ENCODE measurements at places on chromosomes 3 and 15. TPM values are rescaled to one million over a fixed set of nuclear protein-coding genes. Genes with fewer than 3 reads are reported as not detected.

GRCh38 chr3:174342941-174343501 is 516.1 kb upstream of the NAALADL2 start:
- H3K27me3 ChIP-seq = no peaks in the 10 kb centered on the region
- H3K36me3 ChIP-seq = no peaks in the 10 kb centered on the region
- H3K4me3 ChIP-seq = no peak overlapping the region
- no peak overlapping the region for H3K27ac ChIP-seq

DNA sequence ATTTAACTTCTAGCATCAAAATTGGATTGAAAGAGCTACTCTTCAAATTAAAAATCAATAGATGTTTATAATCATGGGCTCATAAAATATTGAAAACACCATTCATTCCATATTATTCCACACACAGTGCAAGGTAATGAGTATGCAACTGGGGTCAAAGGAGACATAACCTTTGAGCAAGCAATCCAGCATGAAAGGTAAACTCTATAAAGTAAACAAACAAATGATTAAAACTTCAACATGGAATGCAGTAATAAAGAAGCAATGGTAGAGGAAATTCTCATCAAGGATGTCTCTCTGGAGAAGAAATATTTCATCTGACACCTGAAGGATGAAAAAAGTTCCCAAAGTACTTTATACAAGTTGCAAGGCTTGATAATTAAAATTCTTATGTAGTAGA is 25.8 kb downstream of the MECOM start:
- H3K27me3 ChIP-seq = no peaks in the 10 kb centered on the region
- H3K36me3 ChIP-seq = no peaks in the 10 kb centered on the region
- no peak overlapping the region for H3K27ac ChIP-seq
- no peak overlapping the region for H3K4me3 ChIP-seq

DNA sequence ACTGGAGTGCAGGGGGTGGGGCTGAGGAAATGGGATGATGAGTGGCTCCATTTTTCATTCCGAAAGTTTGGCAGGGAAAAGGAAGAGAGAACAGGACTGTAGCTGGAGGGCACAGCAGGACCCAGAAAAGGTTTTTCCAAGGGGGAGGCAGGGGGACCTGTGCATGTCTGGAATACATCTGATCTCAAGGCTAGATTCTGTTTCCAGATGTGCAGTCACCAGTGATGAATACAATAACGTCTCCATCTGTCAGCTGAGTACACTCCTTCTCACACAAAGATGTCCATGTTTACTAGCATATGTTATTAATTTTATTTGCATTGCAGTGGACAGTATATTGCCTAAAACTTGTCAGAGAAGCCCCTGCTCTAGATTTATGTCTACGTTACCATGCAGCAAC is 39.9 kb upstream of the PRTG start:
- no peak overlapping the region for H3K27ac ChIP-seq
- H3K27me3 ChIP-seq = peaks cover 3% of the 10 kb centered on the region
- no peak overlapping the region for H3K4me3 ChIP-seq
- DNase-seq = no peak
- H3K4me1 ChIP-seq = no peaks in the 10 kb centered on the region

- H3K4me3 ChIP-seq = no peak overlapping the region
- no peaks in the 10 kb centered on the region for H3K36me3 ChIP-seq
- H3K27ac ChIP-seq = no peak overlapping the region
- H3K27me3 ChIP-seq = no peaks in the 10 kb centered on the region
- no peak for DNase-seq
- peaks cover 20% of the 10 kb centered on the region for H3K4me1 ChIP-seq
These were observed 18.8 kb downstream of the SETD5 start for GRCh38 chr3:9416139-9416780.

DNA sequence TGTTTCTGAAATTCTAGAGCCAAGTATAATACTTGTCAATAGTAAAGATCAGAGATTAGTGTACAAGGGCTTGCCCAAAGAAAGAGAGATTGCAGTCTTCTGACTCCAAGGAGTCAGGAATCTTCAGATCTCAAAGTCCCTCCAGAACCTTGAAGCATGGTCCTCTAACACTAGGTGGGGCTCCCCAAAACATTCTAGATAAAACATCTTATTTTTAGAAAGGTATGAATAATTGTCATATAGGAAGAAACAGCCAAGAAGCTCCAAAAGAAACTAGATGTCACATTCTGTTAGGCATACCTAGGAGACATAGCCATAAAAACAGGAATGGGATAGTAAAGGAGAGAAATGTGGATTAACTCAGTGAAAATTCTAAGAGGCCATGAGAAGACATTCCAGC is 10.7 kb downstream of the MUC13 start:
- no peak overlapping the region for H3K27ac ChIP-seq
- H3K4me3 ChIP-seq = no peak overlapping the region
- no peak for DNase-seq

DNA sequence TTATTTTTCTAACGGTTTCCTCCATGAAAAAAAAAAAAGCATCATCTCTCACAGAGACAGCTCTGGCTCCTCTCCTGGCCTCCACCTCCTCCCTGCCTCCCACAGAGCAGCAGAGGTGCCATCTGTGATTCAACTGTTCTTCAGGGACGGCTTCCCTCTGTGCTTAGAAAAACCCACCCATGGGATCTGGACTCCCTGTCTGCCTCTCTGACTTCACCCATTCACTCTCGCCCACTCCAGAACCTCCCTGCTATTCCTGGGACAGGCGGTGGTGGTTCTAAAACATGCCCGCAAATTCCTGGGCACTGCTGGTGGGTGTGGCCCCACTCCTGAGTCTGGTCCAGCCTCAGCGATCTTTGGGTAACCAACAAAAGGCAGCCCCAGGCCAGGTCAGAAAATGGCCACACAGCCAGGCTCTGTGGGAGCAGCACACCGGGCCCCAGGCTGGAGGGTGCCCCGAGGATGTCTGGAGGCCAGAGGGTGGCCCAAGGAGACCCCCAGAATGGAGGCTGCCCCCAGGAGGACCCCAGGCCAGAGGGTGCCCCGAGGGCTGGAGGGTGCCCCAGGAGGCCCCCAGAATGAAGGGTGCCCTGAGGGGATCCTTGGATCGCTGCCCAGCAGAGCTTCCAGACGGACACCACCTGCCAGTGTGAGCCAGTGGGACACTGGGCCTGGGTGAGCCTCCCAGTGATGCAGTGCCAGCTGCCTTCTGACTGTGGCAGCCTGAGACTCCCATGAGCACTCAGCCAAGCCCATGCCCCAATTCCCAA is 2.6 kb upstream of the CHST13 start:
- peaks cover 12% of the 10 kb centered on the region for H3K27me3 ChIP-seq
- peaks cover 5% of the 10 kb centered on the region for H3K4me1 ChIP-seq
- H3K27ac ChIP-seq = no peak overlapping the region
- H3K36me3 ChIP-seq = no peaks in the 10 kb centered on the region
- H3K4me3 ChIP-seq = no peak overlapping the region

- no peak overlapping the region for H3K27ac ChIP-seq
- no peak for DNase-seq
- H3K4me3 ChIP-seq = no peak overlapping the region
- no peaks in the 10 kb centered on the region for H3K27me3 ChIP-seq
- H3K4me1 ChIP-seq = no peaks in the 10 kb centered on the region
These were observed 202.1 kb downstream of the TP63 start for GRCh38 chr3:189833266-189833665.

MINDY2 gene
- total RNA-seq = 7.5 TPM

INKA1 gene
- total RNA-seq = 0.87 TPM

DNA sequence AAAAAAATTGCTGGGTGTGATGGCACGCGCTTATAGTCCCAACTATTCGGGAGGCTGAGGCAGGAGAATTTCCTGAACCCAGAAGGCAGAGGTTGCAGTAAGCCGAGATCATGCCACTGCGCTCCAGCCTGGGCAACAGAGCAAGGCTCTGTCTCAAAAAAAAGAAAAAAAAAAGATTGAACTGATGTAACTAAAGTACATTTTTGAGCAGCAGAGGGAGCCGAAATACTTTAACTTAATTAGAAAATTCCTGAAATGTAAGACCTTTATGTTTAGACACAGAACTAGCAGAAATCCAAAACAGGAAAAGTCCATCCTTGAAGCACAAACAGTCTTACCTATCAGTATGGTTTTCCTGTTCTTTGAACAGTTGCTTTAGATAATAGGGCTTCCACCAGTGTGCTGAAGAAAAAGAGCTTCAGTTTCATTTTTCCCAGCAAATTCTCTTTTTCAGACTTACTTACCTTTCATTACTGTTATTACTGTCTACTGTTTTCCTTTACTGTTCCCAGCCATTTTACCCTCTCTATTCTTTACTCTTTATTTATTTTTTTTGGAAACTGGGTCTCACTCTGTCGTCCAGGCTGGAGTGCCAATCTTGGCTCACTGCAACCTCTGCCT is 33.4 kb upstream of the ZNF609 start:
- H3K4me3 ChIP-seq = no peak overlapping the region
- H3K27ac ChIP-seq = peak overlapping the region; percentile 29
- no peak for DNase-seq
- H3K27me3 ChIP-seq = no peaks in the 10 kb centered on the region
- peaks cover 42% of the 10 kb centered on the region for H3K36me3 ChIP-seq

Data from CD4-positive, alpha-beta T cell (primary cell).